Type B pancreatic cell (in vitro differentiated cells): ENCODE measurements at places on chromosomes 3 and 15. TPM values are rescaled to one million over a fixed set of nuclear protein-coding genes. Genes with fewer than 3 reads are reported as not detected.

DNA sequence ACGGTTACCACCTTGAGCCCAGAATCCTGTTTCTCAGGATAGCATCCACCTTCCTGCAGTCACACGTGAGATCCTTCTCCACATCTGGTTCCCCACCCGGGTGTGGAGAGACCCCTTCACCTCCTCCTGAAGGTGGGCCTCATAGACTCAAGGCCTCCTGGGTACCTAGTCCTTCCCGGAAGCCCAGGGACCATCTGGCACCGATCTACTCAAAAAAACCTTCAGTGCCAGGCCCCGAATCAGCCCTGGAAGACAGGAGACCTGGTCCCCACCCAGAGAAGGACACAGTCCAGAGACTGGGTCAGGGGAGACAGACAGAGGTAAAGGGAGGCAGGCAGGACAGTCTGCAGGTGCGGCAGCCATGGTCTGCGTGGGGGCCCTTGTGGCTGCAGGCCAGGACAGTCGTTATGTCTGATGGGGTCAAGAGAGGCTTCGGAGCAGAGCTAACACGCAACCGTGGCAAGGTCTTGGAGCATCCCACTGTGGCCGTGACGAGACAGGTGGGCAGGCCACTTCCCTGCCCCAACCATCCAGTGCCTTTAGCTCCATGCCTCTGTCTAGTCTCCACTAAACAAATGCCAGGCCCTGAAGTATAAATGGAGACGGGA lies 112.2 kb upstream of the ABHD17C start:
- peaks cover 12% of the 10 kb centered on the region for H3K36me3 ChIP-seq
- no peak overlapping the region for H3K27ac ChIP-seq
- H3K27me3 ChIP-seq: no peaks in the 10 kb centered on the region
- peaks cover 20% of the 10 kb centered on the region for H3K4me1 ChIP-seq
- no peak overlapping the region for H3K4me3 ChIP-seq
- DNase-seq: no peak

DNA sequence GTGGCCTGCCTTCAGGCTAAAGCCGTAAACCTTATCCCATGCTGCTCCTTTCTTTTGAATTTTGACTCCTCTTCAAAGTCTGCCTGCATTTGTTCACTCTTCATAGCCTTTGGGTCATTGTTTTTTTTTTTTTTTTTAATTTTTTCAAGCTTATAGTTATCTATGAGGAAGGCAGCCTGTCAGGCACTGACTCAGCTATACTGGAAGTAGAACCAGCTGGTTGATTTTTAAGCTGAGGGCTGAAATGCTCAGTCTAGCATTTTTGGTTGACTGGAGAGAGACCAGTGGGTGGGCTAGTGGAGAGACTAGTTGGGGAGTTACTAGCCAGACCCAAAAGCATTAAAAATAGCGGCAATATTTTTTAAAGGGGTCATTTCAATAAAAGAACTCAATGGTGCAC lies 44.1 kb downstream of the C3orf20 start:
- no peak overlapping the region for H3K4me3 ChIP-seq
- H3K4me1 ChIP-seq: no peaks in the 10 kb centered on the region
- DNase-seq: no peak
- H3K27ac ChIP-seq: no peak overlapping the region
- no peaks in the 10 kb centered on the region for H3K36me3 ChIP-seq

GNB4 gene
- 11.9 and 26.8 TPM in 2 replicates for total RNA-seq

- no peak for DNase-seq
- no peak overlapping the region for H3K4me3 ChIP-seq
- H3K36me3 ChIP-seq: no peaks in the 10 kb centered on the region
These were observed 27.3 kb downstream of the ADCY5 start for GRCh38 chr3:123421353-123422174.

DNA sequence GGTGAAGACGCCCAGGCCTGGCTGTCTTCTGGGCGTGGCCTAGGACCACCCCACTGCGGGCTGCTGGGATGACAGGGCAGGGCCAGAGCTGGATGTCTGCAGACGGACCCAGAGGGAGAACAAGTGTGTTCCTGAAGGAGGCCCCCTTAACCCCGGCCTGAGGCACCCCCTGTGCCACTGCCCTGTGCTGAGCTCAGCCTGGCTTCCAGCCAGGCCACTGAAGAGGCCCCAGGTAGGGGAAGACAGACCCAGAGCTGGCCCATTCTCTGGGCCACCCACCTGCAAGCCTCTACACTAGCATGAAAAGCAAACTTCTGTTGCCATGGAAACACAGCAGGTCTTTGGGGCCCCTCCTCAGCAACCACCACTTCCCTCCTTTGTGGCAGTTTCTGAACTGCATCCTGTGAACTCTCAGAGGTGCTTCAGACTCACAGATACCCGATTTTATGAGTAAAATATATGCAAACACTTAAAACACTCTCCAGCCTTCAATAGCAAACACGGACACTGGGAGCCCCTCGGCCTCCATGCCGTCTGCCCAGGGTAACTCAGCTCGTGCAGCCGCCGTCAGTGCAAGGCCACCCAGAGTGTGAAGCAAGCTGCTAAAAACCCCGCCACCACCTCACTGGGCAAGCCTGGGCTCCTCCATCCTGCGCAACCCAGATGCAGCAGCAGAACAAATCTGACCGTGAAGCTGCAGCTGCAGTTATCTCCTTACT lies 42.5 kb downstream of the CMTM6 start:
- no peak for DNase-seq
- H3K36me3 ChIP-seq: peaks cover 8% of the 10 kb centered on the region
- H3K27me3 ChIP-seq: peaks cover 3% of the 10 kb centered on the region

DNA sequence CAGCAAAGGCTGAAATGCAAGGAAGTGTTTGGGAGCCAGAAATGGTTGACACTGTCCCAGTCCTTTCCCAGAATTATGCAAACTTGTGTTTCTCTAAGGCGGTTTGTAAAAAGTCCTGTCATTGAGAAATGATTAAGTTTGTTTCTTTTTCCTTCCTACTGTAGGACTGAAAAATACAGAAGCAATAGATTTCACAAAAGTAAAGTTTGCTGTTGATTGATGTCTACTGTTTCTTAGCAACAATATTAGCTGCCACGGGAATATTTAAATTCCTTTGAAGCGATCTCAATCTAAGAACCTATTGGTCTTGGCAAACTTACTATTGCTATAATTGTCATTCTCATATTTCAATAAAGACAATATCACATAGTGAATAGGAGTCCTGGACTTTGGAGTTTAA lies 100.7 kb upstream of the IL12A start:
- H3K4me1 ChIP-seq: peaks cover 21% of the 10 kb centered on the region
- H3K27ac ChIP-seq: no peak overlapping the region
- peaks cover 13% of the 10 kb centered on the region for H3K36me3 ChIP-seq
- no peak overlapping the region for H3K4me3 ChIP-seq
- DNase-seq: no peak

DNA sequence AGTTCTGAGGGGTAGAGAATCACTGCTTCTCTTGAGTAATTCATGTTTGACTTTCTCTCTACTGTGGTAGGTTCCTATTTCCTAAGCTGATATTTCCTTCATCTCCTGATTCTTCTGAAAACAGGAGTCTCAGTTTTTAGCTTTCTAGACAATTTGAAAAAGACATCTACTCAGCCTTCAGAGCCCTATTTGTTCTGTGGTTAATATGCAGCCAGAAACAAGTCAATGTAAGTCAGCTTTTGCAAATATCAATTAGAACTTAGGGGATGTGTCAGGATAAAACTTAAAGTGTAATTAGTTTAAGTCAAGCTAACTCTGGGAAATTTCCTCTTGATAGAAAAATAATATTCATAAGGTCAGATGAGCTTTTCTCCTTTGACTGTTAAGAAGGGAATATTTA lies 21.7 kb upstream of the HACD2 start:
- no peak for DNase-seq
- H3K27ac ChIP-seq: no peak overlapping the region
- H3K4me1 ChIP-seq: peaks cover 4% of the 10 kb centered on the region
- no peaks in the 10 kb centered on the region for H3K36me3 ChIP-seq

- no peaks in the 10 kb centered on the region for H3K4me1 ChIP-seq
- DNase-seq: no peak
- H3K36me3 ChIP-seq: no peaks in the 10 kb centered on the region
- peaks cover 7% of the 10 kb centered on the region for H3K27me3 ChIP-seq
These were observed 9.8 kb downstream of the MUC13 start for GRCh38 chr3:124924741-124925140.

FURIN gene
- 37.7 and 62.1 TPM in 2 replicates for total RNA-seq

DNA sequence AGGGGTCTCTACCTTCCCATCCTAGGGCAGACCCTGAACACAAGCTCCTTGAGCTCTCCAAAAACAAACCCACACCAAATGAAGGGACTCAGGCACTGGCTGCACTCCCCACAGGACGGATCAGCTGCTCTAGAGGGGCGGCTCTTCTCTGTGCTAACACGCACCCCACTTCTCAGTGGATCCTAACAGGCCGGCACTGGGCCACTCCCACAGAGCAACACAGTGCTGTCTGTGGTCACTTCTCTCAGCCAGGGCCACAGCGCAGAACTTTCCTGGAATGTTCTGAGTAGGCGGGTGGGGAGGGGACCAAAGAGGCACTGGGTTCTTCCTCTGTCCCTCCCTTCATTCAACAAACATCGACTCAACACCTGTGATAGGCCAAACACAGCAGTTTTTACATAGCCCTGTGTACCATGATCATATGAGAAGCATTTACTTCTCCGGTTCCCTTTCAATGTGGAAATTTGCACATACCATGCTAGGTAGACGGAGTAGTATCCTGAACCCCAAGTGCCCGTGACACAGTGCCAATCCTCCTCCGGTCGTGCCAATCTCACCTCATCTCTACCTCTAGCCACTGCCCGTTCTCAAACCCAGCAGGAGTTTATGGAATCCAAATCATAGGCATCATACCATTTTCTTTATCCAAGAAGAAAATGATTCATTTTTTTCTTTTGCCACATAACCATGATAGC lies 98.1 kb downstream of the LRIG1 start:
- peak overlapping the region; percentile 24 for H3K27ac ChIP-seq
- no peak for DNase-seq
- no peak overlapping the region for H3K4me3 ChIP-seq

STRIT1 gene
- total RNA-seq: 0.33 TPM in 1 of 2 replicates, not detected in the other

DNA sequence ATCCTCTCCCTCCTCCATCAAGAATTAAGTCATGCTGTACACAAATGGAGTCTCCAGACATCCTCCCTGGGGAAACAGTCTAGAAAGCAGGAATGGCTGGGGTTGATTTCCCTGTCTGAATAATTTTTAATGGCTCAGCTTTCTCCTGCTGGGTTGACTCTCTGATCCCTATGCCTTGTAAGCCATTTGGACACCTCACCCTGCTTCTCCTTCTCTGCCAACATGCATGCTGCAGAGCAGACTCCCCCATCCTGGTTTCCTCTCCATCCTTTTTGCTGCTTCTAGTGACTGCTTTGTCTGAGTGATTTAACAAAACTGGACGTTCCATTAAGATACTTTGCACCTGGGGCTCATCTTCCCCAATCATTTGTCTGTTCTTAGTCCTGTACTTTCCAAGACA lies 22.2 kb downstream of the SV2B start:
- peaks cover 19% of the 10 kb centered on the region for H3K27me3 ChIP-seq
- H3K4me1 ChIP-seq: no peaks in the 10 kb centered on the region
- H3K4me3 ChIP-seq: no peak overlapping the region
- H3K36me3 ChIP-seq: no peaks in the 10 kb centered on the region
- no peak for DNase-seq
- H3K27ac ChIP-seq: no peak overlapping the region

THUMPD3 gene
- 56.8 and 59.2 TPM in 2 replicates for total RNA-seq

TUSC2 gene
- total RNA-seq: 24.9 and 39.0 TPM in 2 replicates

ADAM10 gene
- 228 and 438 TPM in 2 replicates for total RNA-seq

CCDC39 gene
- total RNA-seq: 0.41 TPM in 1 of 2 replicates, not detected in the other

DNA sequence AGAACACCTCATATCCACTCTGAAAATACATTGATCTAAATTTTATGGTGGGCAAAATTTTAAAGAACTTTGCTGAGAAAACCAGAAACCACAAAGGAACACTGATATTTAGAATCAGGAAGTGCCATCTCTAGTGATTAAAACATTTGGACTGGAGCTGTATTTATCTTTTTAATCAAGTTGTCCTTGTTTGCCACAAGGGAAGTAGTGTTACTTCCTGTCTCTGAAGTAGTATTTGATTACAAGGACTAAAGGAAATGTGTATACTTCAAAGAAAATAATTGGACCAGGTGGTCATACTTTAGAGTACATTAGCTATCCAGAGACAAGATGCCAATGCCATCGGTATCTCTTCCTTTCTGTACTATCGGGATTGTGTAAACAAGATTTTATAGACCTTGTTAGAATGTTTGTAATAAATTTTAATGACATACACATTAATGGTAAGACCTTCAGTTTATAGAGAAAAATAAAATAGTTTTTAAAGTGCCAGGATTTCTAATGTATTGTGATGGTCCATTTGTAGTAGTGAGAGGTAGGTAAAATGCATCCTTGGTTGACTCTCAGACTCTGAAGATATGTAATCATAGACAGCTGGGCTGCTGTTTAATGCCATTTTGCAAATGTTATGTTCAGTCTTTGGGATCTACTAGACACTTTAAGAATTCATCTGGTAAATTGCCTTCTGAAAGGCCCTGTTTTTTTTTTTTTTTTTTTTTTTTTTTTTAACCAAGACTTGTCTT lies 131.9 kb downstream of the B3GALNT1 start:
- DNase-seq: no peak
- H3K4me1 ChIP-seq: no peaks in the 10 kb centered on the region
- no peaks in the 10 kb centered on the region for H3K27me3 ChIP-seq

DNA sequence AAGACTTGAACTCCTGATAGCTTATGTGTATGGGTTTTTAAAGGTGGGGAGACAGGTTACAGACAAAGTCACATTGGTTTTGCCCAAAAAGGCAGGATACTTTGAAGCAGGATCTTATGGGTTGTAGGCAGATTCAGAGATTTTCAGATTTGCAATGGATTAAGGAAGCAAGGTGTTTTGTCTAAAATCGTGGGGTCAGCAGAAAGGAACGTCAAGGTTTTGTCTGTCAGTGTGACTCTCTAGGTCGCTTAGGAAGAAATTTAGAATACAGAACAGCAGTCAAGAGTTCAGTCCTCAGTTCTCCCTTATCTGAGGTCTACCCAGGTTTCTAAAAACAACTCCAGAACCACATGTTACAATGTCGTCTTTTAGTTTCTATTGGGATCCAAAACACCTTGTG lies 361.0 kb downstream of the SQOR start:
- H3K27ac ChIP-seq: no peak overlapping the region
- H3K36me3 ChIP-seq: no peaks in the 10 kb centered on the region
- H3K27me3 ChIP-seq: no peaks in the 10 kb centered on the region
- DNase-seq: no peak
- no peak overlapping the region for H3K4me3 ChIP-seq

- no peak overlapping the region for H3K27ac ChIP-seq
- H3K4me1 ChIP-seq: peaks cover 24% of the 10 kb centered on the region
- H3K27me3 ChIP-seq: no peaks in the 10 kb centered on the region
- DNase-seq: no peak
These were observed 2.7 kb downstream of the FAN1 start for GRCh38 chr15:30906366-30906765.

DNA sequence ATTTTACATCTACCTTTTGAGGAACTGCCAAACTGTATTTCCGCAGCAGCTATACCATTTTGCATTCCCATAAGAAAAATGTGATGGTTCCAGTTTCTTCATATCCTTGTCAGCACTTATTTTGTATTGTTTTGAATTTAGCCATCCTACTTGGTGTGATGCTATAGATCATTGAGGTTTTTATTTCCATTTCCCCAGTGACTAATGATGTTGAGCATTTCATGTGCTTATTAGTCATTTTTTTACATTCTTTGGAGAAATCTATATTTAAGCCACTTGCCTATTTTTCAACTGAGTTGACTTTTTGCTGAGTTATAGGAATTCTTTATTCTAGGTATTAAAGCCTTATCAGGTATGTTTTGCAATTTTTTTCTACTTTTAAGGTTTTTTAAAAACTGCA lies 347.6 kb upstream of the RARB start:
- peaks cover 5% of the 10 kb centered on the region for H3K36me3 ChIP-seq
- no peak overlapping the region for H3K27ac ChIP-seq
- peaks cover 3% of the 10 kb centered on the region for H3K27me3 ChIP-seq
- peaks cover 7% of the 10 kb centered on the region for H3K4me1 ChIP-seq
- no peak overlapping the region for H3K4me3 ChIP-seq
- DNase-seq: no peak
